ENCODE measurements at places on chromosomes 13 and 19.

GRCh38 chr13:77508959-77509620, 26.4 kb upstream of the SCEL start:
- DNase-seq: peak; percentile 76

DNA sequence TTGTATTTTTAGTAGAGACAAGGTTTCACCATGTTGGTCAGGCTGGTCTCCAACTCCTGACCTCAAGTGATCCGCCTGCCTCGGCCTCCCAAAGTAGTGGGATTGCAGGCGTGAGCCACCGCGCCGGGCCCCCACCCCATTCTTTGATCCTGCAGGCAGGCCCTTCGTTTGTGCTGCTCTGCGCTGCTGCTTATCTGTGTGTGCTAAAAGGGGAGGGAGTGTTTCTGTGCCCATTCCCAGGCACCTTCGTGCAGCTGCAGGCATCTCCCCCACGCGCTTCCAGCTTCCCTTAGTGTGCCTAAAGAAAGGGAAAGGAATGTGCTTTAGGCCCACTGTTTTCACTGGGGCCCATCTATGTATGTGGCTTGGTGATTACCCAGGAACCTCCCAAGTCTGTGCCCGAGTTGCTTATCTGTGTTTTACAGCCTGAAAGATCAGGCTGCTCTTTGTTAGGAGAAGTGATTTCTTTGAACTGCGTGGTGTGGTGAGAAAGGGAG, 27.2 kb downstream of the EPN1 start:
- no peak for DNase-seq

DNA sequence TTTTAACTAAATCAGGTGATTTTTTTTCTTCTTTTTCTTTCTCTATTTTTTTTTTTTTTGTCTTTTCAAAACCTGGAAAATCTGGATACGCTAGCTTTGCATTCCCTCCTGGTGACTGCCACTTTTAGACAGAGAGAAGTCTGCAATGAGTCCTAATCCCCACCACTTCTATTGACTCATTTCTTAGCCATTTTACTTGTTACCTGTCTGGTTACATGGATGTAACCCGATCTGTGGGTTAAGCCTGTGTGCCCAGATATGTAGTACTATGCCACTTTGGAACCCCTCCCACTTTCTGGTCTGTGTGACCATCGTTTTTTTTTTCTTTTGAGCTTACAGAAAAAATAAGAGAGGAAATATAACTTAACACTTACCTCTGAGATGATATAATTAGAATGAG, 817.8 kb upstream of the PCDH9 start:
- DNase-seq: no peak

DNA sequence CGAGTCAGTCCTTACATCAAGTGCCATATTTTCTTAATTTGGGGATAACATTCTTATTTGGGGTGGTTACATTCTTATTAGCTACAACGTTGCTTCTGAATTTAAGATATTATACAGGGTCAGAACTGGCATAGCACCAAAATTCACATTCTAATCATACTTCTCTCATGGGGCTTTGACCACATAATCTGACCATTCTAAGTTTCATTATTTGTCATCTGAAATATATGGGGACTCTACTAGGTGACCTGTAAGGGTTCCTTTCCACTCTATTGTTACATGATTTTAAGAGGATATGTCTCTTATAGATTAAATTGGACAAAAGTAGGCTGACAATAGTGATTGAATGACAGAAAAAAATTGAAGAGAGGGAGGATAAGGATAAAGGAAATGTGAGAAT, 536.5 kb downstream of the KCTD12 start:
- DNase-seq: no peak

DNA sequence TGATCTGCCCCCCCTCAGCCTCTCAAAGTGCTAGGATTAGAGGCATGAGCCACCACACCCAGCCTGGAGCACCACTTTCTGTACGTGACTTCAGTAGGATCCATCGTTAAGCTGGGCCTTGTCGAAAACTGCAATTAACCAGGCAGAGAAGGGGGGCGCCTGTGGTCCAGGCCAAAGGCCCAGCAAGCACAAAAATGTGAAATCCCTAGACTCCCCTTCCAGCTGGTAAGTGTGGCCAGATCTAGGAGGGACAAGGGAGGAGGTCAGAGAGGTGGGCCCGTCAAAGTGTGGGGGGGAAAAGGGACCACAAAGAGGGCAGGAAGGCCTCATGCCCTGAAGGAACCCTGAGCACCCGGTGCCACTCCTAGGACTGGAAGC, 13.8 kb downstream of the DDX39A start:
- no peak for DNase-seq

DNA sequence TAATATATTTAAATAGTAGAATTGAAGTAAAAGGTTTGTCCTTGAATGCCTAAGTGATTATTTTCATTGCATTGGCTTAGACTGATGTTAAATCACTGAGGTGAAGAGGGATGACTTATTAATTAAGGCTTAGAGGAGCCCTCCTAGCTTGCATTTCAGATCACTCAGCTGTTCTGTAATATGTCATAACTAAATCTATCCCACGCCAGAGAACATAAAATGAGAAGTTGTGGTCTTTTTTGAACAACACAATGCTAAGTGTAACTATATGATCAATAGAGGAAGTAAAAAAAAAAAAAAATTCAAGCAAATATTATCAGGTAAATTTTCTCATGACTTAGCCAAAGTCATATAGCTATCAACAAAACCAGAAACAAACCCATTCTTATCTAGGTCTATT, 752.2 kb downstream of the GPC5 start:
- no peak for DNase-seq

DNA sequence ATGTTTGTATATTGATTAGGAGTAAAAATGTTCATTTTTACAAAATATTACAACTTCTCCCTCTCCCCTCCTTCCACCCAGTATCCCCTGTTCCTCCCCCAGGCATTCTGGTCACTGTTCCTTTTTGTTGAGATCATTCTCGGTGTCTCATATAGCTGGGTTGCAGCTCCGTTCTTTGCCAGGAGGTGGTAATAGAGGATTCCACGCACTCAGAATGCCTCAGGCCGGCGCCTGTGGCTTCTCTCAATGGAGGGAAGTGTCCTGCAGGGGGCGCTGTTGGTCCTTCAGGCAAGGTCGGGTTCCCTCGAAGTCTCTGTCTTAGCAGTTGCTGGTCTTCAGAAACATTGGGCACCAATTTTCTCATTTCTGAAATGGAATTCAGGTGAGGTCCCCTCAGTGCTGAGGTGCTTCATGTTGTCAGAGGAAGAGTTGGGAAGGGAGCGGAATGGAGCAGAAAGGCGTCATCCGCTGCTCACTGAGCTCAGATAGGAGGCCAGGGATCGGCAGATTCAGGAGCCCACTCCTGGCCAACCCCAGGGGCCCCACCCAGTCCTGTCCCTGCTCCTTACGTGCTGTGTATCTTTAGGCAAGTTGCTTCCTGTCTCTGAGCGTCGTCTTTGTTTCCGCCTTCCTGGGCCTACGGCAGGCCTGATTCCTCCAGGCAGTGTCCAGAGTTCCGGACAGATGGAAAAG, 10.3 kb upstream of the GARIN5A start:
- peak; percentile 60 for DNase-seq

DNA sequence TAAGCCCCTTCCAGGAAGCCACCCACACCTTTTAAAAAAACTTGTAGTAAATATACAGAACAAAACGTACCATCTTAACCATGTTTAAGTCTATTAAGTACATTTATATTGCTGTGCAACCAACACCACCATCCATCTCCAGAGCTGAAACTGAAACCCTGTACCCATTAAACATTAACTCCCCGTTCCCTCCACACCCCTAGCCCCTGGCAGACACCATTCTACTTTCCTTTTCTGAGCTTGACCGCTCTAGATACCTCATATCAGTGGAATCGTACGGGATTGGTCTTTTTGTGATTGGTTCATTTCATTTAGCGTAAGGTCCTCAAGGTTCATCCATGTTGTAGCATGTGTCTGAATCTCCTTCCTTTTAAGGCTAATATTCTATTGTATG, 13.0 kb upstream of the SPATA13 start:
- DNase-seq: no peak

GRCh38 chr13:50932091-50932490, 22.5 kb downstream of the RNASEH2B start:
- no peak for DNase-seq

- DNase-seq: peak; percentile 14
Measured at GRCh38 chr13:25977671-25978070, 74.1 kb downstream of the SHISA2 start.

DNA sequence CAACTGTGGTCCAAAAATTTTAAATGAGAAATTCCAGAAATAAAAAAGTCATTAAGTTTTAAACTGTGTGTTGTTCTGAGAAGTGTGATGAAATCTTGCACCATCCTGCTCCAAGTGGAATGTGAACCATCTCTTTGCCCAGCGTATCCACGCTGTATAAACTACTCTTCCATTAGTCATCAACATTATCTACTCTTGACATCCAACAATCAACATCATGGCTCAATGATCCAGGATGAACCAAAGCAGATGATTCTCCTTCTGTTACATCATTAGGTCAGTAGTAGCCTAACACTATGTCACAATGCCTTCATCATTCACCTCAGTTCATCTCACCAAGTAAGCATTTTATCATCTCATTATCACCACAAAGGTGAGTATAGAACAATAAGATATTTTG, 55.3 kb downstream of the SUCLA2 start:
- DNase-seq: no peak

DNA sequence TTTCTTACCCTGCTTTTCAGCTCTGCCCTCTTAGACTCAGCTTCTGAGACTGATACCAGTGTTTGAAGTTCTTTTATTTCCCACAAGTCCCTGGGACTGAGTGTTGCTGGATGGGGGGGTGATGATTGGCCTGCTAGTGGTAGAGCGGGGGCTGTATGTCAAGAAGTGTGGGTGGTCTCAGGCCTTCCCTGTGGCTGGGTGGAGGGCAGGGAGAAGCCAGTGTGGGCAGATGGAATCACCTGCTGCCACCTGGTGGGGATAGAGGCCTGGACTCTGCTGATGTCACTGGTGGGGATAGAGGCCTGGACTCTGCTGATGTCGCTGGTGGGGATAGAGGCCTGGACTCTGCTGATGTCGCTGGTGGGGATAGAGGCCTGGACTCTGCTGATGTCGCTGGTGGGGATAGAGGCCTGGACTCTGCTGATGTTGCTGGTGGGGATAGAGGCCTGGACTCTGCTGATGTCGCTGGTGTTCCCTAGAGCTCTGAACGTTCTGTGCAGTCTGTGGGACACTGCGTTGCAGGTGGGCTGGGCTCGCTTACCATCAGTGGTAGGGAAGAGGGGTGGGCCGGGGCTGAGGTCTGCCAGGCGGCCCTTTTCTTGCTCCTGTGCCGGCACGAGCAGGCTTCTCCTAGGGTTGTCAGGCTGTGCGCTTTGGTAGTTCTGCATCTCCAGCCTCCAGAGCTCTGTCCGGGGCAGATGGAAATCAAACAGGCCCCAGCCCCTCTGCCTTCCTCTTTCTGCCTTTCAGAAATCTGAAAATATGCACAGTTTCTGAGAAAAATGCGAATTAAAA, 101.3 kb downstream of the ARHGEF7 start:
- peak; percentile 62 for DNase-seq

DNA sequence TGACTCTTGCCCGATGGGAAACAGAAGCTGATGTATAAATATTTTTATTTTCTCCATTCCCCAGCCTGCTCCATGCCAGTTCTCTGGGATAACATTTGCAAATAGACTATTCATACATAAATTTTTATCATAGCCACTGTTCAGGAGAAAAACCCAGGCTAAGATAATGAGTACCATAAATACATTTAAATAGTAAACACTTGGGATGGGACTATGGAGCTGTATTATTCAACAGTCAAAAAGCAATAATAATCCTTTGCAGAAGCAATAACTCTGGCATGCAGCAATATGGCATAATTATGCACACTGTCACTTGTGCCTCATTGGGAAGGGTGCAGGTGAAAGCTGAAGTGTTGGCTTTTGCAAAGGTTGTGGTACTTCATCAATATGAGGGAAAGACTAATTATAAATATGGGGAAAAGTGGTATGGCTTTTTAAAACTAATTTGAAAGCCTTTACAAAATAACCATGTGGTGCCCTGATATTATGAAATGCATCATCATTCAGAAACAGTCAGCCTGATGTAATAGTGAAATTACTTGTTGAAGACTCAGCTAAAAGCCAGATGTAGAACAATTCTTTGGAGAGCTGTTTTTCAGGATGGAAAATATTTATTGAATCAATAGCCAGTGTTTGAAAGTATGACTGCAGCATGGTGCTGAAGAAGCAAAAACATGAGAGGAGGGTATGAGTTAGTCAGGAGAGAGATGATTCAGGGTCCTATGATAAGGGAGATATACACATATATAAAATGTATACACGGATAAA, 2476.7 kb downstream of the PCDH9 start:
- DNase-seq: no peak

- DNase-seq: no peak
Measured at GRCh38 chr13:53743906-53744305, 715.3 kb downstream of the OLFM4 start.

- DNase-seq: peak; percentile 65
Measured at GRCh38 chr19:30669329-30670010, 297.3 kb downstream of the ZNF536 start.

- no peak for DNase-seq
Measured at GRCh38 chr13:28002886-28003698, 14.6 kb upstream of the URAD start.

- DNase-seq: no peak
Measured at GRCh38 chr19:28726533-28727479, 486.1 kb downstream of the UQCRFS1 start.

DNA sequence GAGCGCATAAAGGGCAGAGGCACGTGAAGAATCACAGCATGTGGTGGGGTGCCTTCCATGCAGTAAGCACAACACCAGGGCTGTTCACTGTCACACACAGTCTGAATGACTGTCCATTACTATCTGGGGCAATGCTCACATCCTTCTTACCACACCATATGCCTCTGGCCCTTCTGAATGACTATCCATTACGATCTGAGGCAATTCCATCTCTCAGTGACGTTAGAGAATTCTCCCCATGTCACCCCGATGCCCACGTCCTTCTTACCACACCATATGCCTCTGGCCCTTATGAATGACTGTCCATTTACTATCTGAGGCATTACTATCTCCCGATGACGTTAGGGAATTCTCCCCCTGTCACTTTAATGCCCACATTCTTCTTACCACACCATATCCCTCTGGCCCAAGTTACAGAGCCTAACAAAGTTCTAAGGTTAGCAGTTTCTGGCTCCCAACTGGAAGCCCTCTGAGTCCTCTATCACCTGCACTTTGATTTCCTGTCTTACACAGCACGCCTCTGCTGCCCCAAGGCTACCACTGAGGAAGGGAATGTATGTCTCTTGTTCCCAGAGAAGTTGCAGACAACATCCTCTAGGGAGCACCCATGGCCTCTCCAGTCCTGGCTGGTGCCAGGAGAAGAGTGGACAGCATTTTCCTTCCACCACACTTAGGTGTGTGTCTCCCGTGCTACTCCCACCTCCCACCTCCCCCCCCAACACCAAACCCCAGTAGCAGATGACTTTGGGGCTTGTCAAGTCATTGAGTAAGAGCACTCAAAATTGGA, 154.8 kb downstream of the COG6 start:
- DNase-seq: peak; percentile 10

DNA sequence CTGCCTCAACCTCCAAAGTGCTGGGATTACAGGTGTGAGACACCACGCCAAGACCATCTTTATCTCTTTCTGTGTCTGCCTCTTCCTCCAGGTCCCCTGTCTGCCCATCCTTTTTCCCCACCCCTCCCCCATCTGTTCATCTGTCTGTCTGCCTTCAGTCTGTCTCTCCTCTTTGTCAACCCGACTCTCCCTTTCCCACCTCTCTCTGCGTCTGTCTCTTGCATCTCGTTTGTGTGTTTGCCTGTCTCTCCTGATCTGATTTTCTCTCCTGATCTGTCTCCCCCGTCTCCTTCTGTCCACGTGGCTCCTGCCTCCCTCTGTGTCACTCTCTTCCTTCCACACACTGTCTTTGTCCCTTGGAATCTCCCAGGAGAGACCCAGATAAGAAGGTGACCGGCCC, 10.0 kb downstream of the VASP start:
- no peak for DNase-seq

- DNase-seq: peak; percentile 92
Measured at GRCh38 chr19:39411832-39412099, 703 bp upstream of the PLEKHG2 start.
